Left renal cortex interstitium (tissue), 4 donors: ENCODE measurements at places on chromosomes 4 and X. TPM values are rescaled to one million over a fixed set of nuclear protein-coding genes. Genes with fewer than 3 reads are reported as not detected.

DNA sequence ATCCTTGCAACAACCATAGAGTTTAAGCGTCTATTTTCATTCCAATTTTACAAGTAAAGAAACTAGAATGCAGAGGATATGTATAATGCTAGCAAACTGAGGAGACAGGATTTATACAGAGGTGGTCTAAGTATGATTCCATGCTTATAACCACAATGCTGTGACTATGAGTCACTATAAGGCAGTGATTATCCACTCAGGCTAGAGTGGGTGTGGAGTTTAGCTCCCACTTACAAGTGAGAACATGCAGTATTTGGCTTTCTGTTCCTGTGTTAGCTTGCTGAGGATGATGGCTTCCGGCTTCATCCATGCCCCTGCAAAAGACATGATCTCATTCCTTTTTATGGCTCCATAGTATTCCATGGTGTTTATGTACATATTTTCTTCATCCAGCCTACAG lies 41.6 kb upstream of the EDA2R start:
- DNase-seq: no peak

GRCh38 chrX:20514358-20514757 lies 247.6 kb upstream of the RPS6KA3 start:
- no peak for DNase-seq

GRCh38 chrX:9805956-9806355 lies 19.7 kb downstream of the SHROOM2 start:
- no peak for DNase-seq

DNA sequence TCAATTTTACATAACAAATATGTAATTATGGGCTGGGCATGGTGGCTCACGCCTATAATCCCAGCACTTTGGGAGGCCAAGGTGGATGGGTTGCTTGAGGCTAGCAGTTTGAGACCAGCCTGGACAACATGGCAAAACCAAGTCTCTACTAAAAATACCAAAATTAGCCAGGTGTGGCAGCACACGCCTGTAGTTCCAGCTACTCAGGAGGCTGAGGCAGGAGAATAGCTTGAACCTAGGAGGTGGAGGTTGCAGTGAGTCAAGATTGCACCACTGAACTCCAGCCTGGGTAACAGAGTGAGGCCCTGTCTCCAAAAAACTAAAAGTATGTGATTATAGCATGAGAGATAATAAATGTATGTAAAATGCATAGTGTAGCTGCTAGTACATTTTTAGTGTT lies 229.0 kb downstream of the PPARGC1A start:
- DNase-seq: no peak

GRCh38 chrX:44349561-44349960 lies 6.1 kb upstream of the EFHC2 start:
- no peak for DNase-seq

TMPRSS11D gene
- polyA plus RNA-seq: 0.29 TPM

GLRB gene
- 13.4 TPM for polyA plus RNA-seq

BEX2 gene
- polyA plus RNA-seq: 89.6 TPM

DMRTC1 gene
- 0.62 TPM for polyA plus RNA-seq
